ENCODE measurements at places on chromosomes 1 and 21.

DNA sequence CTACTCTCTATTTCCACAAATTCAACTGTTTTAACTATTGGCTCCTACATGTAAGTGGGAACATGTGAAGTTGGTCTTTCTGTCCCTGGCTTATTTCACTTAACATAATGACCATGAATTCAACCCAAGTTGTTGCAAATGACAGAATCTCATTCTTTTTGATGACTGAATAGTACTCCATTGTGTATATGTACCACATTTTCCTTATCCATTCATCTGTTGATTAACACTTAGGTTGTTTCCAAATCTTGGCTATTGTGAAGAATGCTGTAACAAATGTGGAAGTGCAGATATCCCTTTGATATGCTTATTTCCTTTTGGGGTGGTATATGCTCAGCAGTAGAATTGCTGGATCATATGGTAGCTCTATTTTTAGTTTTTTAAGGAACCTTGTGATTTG, 33.0 kb downstream of the GBP6 start:
- DNase-seq: no peak

DNA sequence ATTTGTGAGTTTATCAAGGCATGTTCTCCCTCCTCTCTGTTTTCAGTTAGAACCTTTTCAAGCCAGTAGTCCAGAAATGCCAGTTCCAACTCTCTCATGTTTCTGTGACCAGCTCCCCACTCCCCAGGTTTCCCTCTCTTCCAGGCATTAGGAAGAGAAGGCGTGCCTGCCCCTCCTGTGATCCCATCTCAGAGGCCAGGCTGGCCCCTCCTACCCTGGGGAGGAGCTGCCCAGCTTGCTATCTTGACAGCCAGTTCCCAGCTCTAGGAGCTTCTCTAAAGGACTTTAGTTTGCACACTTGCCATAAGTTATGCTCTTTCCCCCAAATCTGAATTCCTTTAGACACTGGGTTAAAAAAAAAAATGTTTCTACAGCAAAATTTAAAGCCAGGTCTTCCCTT, 8.9 kb downstream of the HYI start:
- peak; percentile 21 for DNase-seq

GRCh38 chr1:32767156-32767555, 50.0 kb downstream of the YARS1 start:
- DNase-seq: no peak

- DNase-seq: no peak
These were observed 71.6 kb upstream of the LAMC2 start for GRCh38 chr1:183114441-183114840.

Measured in sciatic nerve (tissue), 2 donors.